ENCODE measurements at places on chromosomes 1 and 21.

GRCh38 chr1:79749607-79750006 is 743.1 kb upstream of the ADGRL4 start:
- no peak for DNase-seq

- DNase-seq, result no peak
Observed at GRCh38 chr1:71393301-71393700, 312.5 kb upstream of the ZRANB2 start.

DNA sequence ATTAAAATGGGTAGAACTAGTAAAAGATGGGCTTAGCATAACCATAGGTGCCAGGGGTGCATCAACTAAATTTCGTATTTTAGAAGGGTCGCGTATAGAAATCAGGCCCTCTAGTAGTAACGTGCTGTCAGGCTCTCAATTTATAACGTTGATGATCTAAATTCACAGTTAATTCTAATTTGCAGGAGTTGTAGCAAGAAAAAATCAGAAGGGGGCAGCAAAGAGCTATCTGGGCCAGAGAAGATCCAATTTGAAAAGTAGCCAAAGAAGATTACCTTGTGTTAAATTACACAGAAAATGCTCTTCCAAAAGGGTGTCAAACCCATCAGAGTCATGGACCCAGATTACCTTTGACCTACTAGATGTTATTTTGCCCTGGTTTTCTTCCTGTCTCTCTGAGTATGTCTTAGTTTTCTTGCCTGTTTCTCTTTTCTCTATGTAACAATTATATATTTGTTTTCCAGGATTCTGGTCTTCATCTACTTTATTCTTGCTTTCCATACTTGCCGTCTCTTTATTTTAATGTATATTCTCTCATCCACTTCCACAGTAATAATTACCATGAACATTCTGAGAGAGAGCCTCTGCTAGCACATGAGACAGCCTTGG is 1030.9 kb downstream of the AMY1C start:
- DNase-seq, result peak; percentile 26

DNA sequence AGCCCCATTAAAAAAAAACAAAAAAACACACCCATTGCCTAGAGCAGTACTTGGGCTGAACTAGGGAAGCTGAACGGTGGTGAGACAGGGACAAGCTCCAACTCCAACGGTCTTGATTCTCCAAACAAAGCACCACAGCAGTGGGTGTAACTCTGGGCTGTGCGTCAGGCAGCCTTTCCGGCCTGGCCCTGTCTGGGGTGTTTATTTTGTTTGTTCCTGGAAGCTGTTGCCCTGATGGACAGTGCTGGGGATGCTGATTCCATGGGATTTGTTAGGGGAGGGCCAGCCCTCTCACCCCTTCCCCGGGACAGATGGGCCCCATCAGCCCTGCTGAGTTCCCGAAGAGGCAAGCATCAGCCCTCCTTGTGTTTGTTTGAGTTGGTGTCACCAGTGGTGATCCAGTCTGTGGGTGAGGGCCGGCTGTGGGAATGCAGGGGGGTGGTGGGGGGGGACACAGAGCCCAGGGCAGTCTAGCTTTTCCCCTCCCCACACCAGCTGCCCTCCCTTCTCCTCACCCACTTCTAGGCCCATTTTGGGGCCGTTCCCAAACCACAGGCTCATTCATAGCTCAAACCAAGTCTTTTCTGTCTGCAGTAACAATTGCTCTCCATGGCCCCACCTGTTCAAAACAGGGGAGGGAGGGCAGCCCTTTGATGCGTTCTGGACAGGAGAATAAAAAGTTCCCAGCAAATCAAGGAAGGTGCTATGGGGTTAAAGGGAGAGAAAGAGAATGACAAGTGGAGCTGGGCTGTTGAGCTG is 4.5 kb downstream of the WNT2B start:
- no peak for DNase-seq

DNA sequence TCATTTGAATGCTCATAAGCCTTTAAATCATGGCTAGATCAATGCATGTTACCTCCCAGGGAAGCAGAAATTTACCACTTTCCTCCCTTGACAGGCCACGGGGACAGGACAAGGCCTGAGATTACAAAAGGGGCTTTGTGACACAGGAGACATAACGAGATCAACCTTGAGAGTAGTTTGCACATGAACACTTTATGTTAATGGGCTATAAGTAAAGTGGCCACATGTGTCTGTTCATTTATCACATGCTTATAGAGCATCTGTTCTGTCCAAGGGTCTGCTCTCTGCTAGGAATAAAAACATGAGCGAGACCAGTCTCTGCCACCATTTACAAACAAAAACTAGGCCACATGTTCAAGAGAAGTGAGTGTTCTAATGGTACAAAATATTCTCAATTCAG is 144.1 kb upstream of the C8B start:
- no peak for DNase-seq

DNA sequence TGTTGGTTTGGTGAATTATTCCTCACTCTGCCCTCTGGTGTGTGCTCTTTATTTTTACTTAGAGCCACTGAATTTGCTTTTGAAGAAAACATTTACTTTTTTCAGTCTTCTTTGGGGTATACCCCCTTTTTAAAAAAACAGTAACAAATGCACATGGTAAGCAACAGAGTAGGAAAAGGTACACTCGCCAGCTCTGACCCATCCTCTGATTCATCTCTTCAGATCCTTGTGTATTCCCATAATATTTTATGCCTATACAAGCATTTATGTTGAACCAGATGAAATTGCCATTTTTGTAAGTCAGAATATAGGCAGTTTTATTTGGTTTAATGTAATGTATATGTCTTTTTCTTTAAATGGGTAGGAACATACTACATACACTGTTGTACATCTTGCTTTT is 28.3 kb downstream of the TTC3 start:
- no peak for DNase-seq

All from nephron progenitor cell (in vitro differentiated cells).